Ammon's horn (tissue), 1 donor: ENCODE measurements at places on chromosomes 16 and 17.

DNA sequence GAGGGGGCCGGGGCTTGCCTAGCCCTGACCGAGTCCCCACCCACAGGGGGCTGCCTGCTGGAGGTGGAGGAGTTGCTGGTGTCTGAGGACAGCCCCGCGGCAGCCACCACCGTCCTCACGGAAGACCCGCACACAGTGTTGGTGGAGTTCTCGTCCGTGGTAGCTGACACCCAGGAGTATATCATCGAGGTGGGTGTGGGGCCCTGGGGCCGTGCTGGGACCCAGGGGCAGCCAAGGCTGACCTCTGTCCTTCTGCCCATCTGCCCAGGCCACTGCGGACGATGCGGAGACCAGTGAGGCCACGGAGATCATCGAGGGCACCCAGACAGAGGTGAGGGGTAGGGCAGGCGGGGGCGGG, 1.5 kb upstream of the DNASE1L2 start:
- DNase-seq, result no peak

DNA sequence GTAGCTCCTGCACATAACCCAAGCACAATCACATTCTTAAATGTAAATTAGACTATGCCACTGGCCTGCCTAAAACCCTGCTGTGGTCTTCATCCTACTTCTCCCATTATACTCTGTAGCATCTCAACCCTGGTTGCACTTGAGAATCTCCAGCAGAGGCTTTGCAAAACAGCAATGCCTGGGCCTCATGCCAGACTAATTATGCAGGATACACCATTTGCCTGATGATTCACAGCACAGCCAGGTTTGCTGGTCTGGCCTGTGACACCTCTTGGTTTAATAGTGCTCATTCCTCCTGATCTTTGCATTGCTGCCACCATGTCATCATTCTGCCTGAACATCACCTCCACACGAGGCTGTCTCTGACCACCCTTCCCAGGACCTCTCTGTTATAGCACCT, 491.9 kb upstream of the TOM1L1 start:
- DNase-seq, result peak; percentile 40

- peak; percentile 82 for DNase-seq
Measured at GRCh38 chr17:17416400-17417360, 60.1 kb upstream of the MED9 start.

DNA sequence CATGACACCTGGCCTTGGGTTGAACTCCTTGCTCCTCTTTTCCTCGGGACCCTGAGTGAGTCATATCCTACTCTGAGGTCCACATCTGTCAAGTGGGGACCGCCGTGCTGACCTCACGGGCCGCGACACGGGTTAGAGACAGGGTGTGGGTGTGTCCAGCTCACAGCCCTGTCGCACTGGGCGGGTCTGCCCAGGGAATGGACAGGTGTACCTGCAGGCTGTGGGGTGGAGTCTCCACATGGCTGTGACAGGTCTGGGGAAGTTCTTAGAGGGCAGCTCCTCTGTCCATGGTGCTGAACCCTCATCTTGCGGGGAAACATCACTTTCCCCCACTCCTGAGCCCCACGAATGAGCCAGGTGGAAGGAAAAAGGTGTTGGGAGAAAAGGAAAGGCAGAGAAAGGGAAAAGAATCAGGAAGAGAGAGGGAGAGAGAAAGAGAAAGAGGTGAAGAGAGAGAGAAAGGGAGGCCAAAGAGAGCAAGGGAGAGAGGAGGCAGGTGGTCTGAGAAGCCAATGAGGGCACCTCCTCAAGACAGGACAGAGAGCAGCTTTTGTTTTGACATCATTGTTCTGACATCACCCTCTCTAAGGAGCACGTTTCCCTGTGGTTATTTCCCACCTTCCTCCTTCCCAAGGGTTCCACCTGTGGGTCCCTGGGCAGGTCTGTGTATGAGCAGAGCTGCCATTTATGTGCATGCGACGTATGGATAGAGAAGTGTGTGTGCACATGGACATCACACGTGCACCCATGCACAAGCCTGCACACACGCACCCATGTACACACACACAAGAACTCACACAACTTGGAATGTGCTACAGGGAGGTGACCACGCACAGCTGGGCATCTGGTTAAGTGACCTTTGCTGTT, 32.6 kb upstream of the CBFA2T3 start:
- no peak for DNase-seq

- DNase-seq, result no peak
Measured at GRCh38 chr16:1381612-1382406, 30.1 kb downstream of the GNPTG start.

DNA sequence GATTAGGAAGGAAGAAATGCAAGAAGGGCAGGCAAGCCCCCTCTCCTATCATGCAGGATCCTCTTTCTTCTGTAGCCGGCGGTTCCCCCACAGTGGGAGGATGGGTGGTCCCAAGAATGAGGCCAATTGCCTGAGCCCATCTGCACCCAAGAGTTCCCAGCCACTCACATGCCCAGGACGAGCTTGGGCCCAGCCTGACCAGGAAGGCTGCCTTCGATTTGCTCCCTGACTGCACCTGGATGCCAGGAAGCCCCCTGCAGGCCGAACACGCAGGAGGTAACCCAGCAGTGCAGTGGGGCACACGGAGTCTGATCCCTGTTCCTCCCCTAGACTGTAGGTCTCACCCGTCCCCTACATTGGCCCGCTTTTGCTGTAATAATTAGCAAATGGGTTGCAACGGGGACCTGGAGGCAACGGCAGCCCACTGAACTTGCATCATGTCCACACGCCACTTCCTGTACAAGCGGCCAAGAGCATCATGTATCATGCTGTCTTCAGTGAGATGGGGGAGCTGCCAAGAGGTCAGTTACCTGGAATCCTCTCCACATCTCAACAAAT, 67.5 kb downstream of the AMFR start:
- peak; percentile 8 for DNase-seq

DNA sequence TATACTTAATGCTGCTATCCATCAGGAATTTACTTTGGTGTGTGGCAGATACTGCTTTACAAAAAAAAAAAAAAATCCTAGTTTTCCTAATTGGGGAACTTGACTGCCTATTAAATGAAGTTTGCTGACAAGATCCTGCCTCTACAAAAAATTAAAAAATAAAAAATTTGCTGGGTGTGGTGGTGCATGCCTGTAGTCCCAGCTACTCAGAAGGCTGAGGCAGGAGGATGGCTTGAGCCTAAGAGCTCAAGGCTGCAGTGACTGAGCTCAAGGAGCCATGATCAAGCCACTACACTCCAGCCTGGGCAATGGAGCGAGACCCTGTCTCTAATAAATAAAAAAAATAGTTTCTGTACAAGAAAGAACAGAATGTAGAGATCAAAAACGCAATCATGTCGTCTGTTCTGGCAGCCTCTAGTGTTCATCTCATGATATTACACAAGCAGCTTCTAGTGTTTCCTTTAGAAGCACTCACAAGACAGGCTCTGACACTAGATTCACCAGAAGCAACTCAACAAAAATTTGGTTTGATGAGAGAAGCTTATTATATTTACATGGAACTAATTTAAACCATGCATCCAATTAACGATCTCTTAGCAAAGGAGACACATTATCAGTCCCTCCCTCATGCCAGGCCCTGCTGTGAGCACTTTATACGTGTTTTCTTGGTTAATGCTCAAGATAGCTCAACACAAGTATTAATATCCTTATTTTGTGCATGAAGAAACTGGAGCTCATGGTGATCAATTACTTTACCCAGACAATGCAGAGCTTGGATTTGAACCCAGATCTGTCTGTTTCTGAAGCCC, 6.8 kb upstream of the KRTAP17-1 start:
- peak; percentile 44 for DNase-seq

DNA sequence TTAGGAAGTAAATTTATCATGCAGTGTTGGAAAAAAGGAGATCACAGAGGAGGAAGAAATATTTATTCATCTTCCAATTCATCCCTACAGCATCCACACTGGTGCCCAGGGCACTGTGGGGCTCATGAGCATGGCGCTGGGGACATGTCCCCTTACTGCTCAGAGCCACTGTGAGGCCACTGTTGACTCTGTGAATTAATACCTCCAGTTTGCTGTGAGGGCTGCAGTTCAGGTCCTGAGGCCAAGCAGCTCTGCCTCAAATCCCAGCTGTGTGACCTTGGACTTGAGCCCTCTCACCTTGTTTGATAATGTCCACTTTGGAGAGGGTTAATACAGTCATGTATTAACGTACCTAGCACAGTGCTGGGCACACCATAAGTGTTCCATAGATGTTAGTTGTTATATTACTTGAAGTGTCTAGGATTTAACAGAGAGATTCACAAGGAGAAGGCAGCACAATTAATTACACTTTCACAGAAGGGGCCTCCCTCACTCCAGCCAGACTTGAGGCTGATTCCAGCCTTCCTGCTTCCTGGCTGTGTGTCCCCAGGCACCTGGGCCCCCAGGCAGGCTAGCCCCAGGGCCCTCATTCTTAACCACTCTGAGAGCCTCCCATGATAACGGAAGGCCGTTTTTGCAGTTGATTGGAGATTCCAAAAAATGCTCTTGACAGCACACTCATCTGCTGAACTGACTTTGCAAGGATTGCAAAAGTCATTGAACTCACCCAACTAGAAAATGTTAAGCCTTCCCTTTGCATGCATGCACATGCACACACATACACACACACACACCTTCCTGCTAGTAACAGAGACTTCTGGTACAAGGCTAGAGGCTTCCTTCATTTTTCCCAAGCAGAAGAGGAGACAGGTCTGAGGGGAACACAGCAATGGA, 29.4 kb downstream of the KATNIP start:
- no peak for DNase-seq

DNA sequence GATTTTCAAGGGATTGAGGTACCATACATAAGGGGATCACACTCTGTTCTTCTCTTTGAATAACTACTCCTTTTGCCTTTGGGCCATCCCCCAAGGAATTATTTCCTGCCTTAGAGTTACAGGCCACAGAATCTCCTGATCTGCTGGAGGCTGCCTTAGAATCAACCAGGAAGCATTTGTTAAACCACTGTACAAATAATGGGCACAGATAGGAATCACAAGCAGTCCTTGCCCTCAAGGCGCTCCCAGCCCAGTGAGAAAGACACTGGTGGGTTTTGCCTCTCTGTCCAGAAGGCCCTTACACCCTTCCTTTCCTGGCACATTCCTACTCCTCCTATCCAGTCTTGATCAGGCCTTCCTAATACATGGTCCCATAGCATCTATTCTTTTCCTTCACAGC, 45.9 kb downstream of the MRTFB start:
- no peak for DNase-seq

DNA sequence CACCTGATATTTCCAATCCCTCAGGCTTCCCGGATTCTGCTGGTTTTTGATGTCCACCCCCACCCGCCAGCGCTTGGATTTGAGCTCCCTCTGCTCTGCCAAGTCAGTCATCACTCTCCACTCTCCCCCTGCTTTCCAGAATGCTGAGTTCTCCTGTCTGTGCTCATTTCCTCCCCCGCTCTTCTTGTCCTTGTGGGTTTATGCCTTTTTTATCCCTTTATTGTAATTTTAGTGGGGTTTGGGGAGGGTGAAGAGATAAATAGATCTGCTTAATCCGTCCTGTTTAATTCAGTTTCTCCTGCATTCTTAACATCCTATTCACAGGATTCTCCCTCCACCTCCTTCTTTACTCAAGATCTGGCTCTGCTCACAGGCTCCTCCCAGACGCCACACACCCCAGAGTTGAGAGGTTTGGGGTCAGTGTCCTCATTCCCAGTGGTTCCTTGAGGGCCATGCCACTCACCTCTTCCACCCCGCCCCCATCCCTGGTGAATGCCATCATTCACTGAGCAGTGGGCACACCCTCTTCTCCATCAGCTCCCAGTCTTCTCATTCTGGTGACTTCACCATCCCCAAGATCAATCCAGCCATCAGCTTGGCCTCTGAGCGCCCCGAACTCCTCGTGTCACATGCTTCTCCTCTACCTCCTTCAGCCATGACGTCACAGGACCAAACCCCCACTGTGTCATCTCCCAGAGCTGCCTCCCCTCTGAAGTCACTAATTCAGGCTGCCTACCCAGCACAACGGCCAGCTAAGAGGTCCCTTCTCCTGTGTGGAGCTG, 15.1 kb upstream of the GUCY2D start:
- DNase-seq, result peak; percentile 60

- DNase-seq, result no peak
Measured at GRCh38 chr17:28810437-28810836, 32.2 kb downstream of the FAM222B start.

- DNase-seq, result no peak
Measured at GRCh38 chr17:18041776-18042175, 2.6 kb downstream of the GID4 start.

DNA sequence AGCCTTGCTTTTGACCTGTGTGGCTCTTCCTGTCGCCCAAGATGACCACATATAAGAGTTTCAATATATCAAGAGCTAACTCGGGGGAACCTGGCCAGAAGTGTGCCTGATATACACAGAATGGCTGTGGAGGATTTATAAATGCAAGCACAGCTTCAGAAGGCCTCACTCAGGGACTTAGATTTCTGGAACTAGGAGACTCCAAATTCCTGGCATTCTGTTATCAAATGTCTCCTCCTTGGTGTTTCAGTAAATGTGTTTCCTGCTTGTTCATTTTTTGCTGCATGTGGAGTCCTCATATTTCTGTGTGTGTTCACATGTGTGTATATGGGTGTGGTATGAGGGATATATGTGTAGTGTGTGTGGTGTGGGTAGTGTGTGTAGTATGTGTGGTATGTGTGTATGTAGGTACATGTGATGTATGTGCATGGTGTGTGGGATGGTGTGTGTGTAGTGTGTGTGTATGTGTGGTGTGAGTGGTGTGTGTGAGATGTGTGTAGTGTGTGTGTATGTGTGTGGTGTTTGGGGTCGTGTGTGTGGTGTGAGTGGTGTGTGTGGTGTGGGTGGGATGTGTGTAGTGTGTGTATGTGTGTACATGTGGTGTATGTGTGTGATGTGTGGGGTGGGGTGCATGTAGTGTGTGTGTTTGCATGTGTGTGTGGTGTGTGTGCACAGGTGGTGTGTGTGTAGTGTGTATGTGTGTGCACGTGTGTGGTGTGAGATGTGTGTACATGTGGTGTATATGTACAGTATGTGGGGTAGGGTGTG, 981 bp upstream of the CD300H start:
- DNase-seq, result no peak

- no peak for DNase-seq
Measured at GRCh38 chr16:78035012-78035411, 12.7 kb downstream of the CLEC3A start.

GRCh38 chr16:66605177-66605978, 874 bp downstream of the CMTM3 start:
- no peak for DNase-seq

DNA sequence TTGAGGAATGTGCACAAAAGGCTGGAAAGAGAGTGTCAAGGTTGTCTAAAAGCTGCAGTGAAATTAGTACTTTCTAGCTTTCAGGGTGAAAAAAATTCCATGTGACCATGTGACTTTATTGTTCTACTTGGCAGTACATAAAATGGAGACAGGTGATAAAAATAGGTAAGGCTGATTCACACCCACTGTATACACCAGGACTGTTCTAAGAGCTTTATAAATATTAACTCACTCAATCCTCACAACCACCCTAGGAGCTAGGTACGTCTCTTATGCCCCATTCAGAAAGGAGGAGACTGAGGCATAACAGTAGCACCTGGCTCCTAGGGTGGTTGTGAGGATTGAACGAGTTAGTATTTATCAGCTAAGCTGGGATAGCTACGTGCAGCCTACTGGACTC, 28.2 kb upstream of the DNAH17 start:
- DNase-seq, result no peak
